Progenitor cell of endocrine pancreas (in vitro differentiated cells): ENCODE measurements at places on chromosomes 2 and 18. TPM values are rescaled to one million over a fixed set of nuclear protein-coding genes. Genes with fewer than 3 reads are reported as not detected.

DNA sequence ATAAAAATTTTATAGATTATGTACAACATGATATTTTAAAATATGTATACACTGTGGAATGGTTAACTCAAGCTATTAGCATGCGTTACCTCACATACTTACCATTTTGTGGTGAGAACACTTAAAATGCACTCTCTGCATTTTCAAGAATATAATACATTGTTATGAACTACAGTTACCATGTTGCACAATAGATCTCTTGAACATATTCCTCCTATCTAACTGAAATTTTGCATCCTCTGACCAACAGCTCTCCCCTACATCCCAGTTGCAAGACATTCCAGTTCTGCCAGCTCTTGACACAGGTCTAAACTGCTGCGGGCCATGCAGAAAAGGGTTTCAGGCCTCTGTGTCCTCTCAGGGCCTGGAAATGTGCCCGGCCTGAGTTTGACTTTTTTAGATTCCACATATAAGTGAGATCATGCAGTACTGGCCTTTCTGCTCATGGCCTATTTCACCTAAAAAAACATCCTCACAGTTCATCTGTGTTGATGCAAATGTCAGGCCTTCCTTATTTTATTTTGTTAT is 113.7 kb downstream of the CDCA7 start:
- DNase-seq: no peak

The CCDC178 gene
- total RNA-seq: 0.60 TPM in 1 of 2 replicates, not detected in the other

The CDH20 gene
- total RNA-seq: 0.33 and 0.65 TPM in 2 replicates

DNA sequence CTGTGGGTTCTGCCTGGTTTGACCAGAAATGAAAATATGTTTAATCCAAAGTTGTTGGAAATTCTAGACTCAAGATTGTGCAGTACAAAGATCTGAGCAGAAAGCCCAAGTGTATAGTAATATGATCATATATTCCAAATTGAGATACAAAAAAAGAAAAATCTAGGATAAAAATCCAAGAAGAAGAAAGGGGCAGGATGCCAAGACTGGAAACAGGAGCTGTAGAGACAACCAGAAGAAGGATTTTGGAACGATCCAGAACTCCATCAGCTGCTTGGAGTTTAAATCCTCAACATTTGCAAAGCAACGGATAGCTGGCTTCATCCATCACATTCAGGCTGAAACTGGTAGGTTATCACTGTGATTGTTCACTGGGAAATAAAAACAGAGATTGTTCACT is 333.6 kb upstream of the UBE2E3 start:
- DNase-seq: no peak

The VAMP8 gene
- total RNA-seq: 71.3 and 76.0 TPM in 2 replicates

DNA sequence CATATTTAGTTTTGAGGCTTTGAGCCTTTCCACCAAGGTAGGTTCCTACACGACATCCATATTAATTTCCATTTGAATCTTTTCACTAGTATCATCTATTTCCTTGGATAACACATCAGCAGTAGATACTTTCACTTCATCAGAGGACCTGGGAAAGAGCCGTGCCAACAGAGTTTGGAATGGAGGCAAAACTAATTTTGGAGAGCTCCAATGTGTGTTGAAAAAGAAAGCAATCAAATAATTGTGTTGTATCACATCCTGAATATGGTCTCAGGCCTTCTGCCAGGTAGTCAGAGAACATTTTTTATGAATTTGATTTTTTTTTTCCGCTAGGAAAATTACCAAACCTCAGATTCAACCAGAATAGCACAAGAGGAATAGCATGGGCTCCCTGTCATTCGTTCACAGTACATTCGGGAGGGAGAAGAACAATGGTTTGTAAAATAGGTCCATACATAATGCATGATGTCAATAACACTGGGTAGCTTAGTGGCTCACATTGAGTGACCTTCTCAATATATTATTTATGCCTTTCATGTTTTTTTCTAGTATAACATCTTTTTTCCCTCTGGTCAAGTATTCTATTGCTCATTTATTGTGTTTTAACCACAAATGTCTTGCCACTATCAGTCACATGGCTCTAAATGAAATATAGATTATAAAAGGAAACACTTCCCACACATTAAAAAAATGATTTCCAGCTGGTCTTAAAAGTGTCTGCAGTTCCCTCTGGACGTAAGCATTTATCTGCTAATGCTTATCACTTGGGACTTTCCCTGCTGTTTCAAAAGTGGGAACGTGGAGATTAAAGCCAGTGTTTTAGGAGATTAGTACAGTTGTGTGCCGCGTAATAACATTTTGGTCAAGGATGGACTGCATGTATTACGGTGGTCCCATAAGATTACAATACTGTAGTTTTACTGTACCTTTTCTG is 68.6 kb upstream of the RAPH1 start:
- DNase-seq: no peak

DNA sequence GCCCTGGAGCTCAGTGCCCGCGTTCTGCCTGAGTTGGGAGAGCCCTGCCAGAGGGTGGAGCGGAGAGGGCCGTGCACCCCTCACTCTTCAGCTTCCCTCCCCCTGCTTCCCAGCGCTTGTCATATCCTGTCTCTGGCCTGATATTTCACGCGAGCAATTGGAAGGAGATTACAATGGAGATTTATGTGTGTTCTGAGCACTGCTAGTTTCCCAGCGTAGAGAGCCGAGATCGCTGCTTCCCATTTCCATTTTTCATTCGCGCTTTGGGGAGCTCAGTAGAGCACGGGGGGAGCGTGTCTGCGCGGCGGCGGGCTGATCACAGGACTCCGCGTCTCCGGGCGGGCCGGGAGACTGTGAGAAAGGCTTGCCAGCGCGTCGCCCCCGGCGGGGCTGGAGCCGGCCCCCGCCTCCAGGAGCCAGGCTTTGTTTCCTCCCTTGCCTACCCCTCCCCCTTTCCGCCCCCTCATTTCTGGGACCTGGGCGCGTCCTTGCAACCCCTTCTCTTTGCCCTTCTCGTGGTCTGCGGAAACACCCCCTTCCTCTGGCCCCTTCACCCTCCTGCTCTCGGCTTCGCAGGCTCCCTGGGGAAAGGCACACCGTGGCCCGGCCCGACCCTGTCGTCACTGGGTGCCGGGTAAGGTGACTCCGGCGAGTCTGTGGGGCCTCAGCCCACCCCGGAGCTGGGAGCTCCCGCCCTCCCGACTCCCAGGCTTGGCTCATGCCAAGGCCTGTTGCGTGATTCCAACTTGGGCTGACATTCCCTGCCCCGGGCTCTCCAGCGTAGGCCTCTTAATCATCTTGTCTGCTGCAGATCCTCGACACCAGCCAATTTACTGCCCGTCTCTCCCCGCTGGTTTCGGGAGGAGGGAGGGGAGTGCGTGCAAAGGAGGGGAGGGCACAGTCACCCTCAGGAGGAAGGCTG is 5.8 kb downstream of the DLX2 start:
- no peak for DNase-seq

DNA sequence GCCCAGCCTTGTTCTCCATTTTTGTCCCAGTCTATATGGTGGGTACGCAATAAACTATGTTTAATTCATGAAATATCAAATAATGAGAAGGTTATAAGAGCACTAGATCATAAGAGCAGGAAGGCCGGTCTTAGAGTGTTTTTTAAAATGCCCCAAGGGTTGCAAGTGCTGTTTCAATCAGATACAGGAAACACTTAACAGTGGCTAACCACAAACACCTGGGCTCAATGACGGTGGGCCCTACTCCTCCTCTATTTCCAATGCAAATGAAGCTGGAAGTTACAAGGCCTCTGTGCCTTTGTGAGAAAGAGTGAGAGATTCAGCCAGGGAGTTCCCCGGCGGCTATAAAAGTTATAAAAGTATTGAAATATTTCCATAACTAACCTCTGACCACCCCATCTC is 18.9 kb upstream of the WDR33 start:
- no peak for DNase-seq

DNA sequence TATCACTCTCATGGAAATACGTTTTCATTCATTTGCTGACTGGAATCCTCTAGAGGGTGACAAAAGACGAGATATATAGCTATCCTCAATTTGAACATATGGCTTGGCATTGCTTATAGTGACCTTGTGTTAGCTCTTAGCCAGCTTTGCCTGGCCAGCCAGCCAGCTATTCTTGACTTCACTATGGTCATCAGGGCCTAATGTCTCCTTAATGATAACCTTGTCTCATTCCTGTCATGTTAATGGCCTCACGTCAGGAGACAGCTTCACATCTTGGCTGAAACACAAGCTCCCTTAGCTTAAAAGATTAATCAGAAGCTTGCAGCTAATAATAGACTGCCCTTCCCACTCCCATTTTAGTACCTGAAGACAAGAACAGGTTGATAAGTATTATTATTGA is 1517.5 kb upstream of the PIK3C3 start:
- DNase-seq: no peak

GRCh38 chr18:53080687-53081086 is 740.7 kb downstream of the DCC start:
- no peak for DNase-seq
